HL-60 (cell line): ENCODE measurements at places on chromosomes 3 and 15.

- DNase-seq = no peak
These were observed 13.9 kb upstream of the GRM2 start for GRCh38 chr3:51692980-51693395.

DNA sequence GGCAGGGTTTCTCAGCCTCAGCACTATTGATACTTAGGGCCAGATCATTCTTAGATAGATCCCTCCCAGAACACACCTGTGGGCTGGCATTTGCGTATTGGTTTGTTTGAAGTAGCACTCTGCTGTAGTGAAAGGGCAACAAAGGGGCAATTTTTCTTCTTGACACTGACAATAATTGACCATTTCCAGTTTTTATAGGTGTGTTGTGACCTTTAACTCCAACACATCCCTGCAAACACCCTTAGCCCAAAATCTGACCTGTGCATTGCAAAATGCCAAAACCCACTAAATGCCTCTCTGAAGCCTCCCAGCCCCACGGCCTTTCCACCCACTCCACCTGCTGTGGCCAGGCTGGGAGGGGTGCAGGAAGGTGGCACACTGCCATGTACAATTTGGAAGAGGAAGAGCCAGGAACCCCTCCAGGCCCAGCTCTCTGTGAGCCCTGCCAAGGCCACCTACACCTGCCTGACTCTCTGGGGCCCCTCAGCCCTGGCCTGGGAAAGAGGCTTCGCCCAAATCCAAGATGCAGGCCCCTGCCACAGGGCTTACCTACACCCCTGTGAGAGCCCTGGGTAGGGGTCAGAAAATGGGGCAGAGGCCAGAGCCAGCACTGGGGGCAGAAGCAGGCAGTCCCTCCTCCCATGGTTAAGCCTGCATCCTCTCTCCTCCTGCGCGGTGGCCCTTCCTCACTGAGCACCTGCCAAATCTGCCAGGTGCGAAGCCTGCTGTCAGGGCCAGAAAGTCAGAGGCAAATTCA is 9.6 kb upstream of the CYP11A1 start:
- DNase-seq = no peak

GRCh38 chr3:64019271-64019670 is 4.0 kb downstream of the PSMD6 start:
- no peak for DNase-seq

- DNase-seq = no peak
These were observed 53.6 kb upstream of the CGNL1 start for GRCh38 chr15:57322602-57323250.

DNA sequence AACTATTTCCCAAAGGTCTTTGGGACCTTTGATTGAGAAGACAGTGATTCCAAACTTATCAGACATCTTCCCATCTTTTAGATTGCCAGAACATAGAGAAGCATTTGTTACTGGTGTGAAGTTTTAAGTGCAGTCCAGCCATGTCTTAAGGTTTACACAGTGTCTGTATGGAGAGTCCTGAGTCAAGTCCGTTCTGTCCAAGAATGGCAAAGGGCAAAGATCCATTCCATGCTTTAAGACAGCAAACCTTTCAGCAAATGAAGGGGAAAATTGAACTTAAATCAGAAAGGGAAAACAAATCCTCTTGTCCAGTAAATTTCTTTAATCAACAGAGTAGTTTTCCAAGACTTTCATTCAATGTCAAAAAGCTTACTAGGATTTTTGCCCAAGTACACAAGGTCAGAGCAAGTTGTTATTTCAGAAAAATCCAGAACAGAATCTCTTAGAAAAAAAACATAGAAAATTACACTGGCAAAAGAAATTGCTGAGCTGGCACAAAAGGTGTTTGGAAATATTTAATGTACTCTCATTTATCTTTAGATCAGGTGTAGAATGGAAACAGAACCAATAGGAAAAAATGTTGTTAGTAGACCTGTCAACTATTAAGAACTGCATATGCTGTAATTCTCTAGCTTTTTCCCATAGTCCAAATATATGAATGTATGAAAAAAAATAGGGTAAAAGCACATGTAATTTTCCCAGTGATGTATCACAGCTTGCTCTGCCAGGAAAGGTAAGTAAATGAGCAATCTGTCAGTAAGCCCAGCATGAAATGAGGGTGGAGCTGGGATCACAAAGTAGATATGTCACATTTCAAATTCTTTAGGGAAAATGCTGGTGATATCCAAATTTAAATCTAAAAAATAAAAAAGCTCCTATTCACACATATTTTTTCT is 1099.9 kb downstream of the TUSC7 start:
- no peak for DNase-seq

DNA sequence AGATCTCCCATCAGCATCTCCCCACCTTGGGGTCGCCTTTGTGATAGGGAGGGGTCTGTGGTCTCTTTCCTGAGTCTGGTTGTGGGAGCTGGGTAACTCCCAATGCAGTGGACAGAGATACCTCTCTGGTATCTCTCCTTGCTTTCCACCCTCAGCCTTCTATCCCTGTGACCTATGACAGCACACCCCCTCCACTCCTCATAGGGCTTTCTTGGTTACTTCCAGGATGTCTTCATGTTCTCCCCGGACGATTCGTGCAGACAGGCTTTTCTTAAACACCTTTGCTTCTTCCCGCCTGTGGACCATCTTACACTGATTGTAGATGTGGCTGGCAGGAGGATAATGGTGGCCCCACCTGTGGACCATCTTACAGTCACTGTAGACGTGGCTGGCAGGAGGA is 14.2 kb upstream of the NRROS start:
- no peak for DNase-seq

GRCh38 chr3:196193736-196194541 is 17.3 kb downstream of the ZDHHC19 start:
- peak; percentile 69 for DNase-seq

- no peak for DNase-seq
These were observed 128.3 kb upstream of the GADL1 start for GRCh38 chr3:31022716-31023115.

DNA sequence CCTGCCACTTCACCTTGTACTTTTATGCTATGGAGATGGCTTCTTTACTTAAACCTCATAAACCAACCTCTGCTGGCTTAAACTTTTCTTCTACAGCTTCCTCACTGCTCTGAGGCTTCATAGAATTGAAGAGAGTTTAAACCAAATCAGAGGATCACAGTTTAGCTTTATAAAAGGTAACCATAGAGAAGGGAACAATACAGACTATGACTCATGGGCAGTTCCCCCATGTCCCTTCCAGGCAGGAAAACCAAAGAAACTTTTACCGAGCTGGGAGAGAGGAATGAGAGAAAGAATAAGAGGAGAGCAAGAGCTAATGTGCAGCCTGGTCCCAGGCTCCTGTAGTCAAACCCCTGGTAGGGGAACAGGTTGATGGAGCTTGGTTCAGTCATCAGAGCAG is 53.9 kb upstream of the NEDD4 start:
- DNase-seq = no peak

DNA sequence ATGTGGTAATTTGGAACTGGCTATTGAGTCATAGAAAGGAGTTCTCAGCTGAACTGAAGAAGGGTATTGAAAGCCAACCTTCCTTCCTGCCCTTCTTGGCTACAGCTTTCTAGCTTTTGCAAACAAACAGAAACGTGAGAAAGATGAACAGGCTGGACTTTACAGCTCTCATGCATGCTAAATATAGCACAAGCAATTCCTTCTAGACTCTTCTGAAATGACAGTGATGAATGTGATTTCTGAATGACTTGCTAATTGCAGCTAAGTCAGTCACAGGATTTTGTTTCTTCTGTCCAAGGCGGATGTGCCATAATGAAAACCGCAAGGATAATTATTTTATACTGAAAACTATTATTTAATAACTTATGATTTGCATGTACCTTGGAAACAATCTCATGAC is 36.3 kb downstream of the BCHE start:
- no peak for DNase-seq

DNA sequence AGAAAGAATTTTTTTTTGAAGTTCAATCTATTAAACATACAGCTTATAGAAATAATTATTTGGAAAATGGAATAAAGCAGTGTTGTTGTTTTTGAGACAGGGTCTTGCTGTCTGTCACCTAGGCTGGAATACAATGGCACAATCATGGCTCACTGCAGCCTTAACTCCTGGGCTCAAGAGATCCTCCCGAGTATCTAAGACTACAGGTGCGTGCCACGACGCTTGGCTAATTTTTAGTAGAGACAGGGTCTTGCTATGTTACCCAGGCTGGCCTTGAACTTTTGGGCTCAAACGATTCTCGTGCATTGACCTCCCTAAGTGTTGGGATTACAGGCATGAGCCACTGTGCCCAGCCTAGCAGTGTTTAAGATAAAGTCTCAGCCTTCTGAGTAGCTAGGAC is 8.8 kb downstream of the BNIP2 start:
- no peak for DNase-seq

DNA sequence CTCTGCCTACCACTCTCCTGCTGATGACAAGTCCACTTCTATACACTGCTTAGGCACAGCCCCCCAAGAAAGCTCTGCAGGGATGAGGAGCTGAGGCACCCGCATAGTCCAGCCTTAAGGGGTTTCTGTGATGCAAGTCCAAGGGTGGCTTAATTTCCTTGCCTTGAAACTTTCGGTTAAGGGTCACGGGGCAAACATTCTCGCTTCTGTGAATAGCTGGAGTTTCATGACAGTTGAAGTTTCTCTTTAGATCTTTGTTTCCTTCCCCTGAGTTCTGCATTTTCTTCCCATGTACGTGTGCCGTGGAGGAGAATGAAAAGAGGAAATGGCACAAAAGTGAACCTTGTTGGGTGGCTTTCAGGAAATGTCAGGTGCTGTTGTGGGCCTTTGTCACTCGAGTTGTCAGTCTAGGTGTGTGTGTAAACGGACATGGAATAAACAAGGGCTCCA is 7.0 kb downstream of the GPR160 start:
- no peak for DNase-seq

DNA sequence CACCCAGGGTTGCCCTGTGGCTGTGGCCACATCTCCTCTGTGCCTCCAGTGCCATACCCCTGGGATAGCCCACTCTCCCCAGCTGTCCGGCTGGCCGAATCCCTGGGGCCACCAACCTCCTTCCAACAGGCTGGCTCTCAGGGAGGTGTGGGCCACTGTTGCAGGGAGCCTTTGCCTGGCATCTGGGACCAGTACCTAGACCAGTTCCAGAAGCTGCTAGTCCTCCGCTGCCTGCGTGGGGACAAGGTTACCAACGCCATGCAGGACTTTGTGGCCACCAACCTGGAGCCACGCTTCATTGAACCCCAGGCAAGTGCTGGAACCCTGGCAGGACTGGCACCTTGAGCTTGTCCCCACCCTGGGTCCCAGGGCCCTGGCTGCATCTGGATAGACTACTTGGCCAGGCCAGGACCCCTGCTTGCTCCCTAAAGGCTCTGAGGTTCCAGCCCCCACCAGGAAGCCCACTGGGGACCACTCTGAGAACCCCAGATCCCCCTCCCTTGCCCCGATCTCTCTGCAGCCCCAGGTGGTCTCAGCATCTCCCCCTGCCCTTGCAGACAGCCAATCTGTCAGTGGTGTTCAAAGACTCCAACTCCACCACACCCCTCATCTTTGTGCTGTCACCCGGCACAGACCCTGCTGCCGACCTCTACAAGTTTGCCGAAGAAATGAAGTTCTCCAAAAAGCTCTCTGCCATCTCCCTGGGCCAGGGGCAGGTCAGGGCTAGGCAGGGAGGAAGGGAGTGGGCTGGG is 50.0 kb downstream of the SEMA3G start:
- no peak for DNase-seq
